ENCODE measurements at places on chromosomes 4 and X. TPM values are rescaled to one million over a fixed set of nuclear protein-coding genes. Genes with fewer than 3 reads are reported as not detected.

GRCh38 chr4:154390324-154390723, 101.3 kb downstream of the DCHS2 start:
- no peaks in the 10 kb centered on the region for H3K27me3 ChIP-seq
- no peak overlapping the region for H3K4me3 ChIP-seq
- H3K4me1 ChIP-seq = no peaks in the 10 kb centered on the region
- no peak for DNase-seq

DNA sequence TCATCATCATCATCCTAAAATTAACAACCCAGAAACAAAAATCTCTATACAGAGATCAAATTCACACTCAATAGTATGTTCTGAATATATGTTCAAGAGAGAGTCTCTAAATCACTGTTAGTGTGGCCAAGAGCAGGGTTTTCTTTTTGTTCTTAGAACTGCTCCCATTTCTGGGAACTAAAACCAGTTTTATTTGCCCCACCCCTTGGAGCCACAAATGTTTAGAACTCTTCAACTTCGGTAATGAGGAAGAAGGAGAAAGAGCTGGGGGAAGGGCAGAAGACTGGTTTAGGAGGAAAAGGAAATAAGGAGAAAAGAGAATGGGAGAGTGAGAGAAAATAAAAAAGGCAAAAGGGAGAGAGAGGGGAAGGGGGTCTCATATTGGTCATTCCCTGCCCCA, 32.3 kb downstream of the CYBB start:
- no peaks in the 10 kb centered on the region for H3K36me3 ChIP-seq
- no peak overlapping the region for H3K27ac ChIP-seq
- no peaks in the 10 kb centered on the region for H3K27me3 ChIP-seq
- no peak for DNase-seq
- no peak overlapping the region for H3K4me3 ChIP-seq

- H3K27ac ChIP-seq = no peak overlapping the region
- no peak for DNase-seq
- no peaks in the 10 kb centered on the region for H3K4me1 ChIP-seq
- H3K36me3 ChIP-seq = no peaks in the 10 kb centered on the region
These were observed 394.6 kb upstream of the FGF13 start for GRCh38 chrX:139106069-139106468.

DNA sequence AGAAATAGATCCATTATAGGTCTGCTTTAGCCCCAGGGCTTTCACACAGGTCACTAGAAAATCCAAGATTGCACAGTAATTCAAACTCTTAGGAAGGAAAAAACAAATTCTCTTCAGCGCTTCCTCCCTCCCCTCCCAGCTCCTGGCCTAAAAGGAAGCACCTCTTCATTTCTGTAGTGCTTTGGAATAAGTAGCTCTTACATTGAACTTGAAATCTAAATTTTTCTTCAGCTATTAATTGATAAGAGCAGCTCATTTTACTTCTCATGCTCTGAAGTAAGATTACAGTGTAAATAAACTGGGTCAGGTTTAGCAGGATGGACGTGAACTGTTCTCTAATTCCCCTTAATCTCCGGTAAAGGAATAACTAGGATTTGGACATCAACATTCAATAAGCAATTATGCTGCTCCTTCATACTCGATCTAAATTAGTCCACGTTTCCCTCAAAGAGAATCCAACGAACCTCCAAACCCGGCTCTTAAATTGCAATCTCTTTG, 10.9 kb upstream of the SEL1L3 start:
- H3K27ac ChIP-seq = no peak overlapping the region
- no peaks in the 10 kb centered on the region for H3K36me3 ChIP-seq
- H3K27me3 ChIP-seq = no peaks in the 10 kb centered on the region

DNA sequence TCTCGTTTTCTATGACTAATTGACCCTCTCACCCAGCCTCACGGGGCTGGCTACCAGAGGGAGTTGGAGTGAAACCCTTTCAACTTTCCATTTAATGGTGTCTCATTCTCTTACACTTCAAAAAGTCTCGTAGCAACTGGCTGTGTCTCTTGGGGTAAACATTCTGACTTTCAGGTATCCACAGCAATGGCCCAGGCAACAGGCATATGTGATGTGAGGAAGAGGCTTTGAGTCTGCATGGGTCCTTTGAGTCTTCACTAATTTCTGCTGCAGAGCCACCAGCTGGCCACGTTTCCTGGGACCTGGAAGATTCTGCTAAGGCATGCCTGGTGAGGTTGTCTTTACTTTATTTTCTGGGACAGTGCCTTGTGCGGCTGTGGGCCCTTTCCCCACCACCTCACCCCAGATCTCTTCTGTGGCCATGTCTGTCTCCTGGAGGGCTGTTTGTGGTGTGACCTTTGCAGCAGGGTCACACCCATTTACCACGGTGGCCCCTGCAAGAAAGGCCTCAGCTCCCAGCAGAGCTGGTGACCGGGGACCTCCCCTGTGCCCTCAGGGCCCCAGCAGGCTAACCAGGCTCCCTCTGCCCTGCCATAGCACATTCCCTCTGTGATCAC, 112.5 kb upstream of the FRG1 start:
- H3K27ac ChIP-seq = no peak overlapping the region
- H3K27me3 ChIP-seq = no peaks in the 10 kb centered on the region
- H3K36me3 ChIP-seq = no peaks in the 10 kb centered on the region
- no peak for DNase-seq

GRCh38 chr4:43136752-43137151, 244.2 kb downstream of the GRXCR1 start:
- H3K4me1 ChIP-seq = no peaks in the 10 kb centered on the region
- no peak for DNase-seq
- no peak overlapping the region for H3K4me3 ChIP-seq
- H3K27me3 ChIP-seq = no peaks in the 10 kb centered on the region
- H3K27ac ChIP-seq = no peak overlapping the region

Gene PLXNB3
- total RNA-seq = 0.57 TPM

GRCh38 chrX:115330498-115331168, 41.1 kb downstream of the LUZP4 start:
- H3K27ac ChIP-seq = no peak overlapping the region
- no peaks in the 10 kb centered on the region for H3K36me3 ChIP-seq
- peak; percentile 12 for DNase-seq
- H3K27me3 ChIP-seq = no peaks in the 10 kb centered on the region
- no peaks in the 10 kb centered on the region for H3K4me1 ChIP-seq

GRCh38 chr4:160848901-160849760, 1314.7 kb downstream of the FSTL5 start:
- H3K36me3 ChIP-seq = no peaks in the 10 kb centered on the region
- no peaks in the 10 kb centered on the region for H3K27me3 ChIP-seq
- no peak overlapping the region for H3K4me3 ChIP-seq
- no peak for DNase-seq

DNA sequence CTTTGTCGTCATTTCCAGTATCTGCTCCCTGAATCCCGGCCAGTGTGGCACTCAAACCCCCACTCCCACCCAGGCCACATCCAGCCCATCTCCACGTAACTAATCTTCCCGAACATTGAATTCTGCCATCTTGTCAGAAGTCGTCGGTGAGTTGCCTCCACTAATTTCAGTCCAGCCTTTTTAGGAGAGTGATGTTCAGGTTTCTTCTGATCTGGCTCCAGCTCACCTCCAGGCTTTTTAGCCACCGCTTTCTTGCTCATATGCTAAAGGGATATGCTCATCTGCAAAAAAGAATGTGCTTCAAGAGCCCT, 1.3 kb downstream of the TMEM165 start:
- H3K36me3 ChIP-seq = peaks cover 8% of the 10 kb centered on the region
- DNase-seq = no peak
- no peaks in the 10 kb centered on the region for H3K27me3 ChIP-seq
- peak overlapping the region; percentile 72 for H3K4me3 ChIP-seq
- H3K4me1 ChIP-seq = peaks cover 42% of the 10 kb centered on the region

DNA sequence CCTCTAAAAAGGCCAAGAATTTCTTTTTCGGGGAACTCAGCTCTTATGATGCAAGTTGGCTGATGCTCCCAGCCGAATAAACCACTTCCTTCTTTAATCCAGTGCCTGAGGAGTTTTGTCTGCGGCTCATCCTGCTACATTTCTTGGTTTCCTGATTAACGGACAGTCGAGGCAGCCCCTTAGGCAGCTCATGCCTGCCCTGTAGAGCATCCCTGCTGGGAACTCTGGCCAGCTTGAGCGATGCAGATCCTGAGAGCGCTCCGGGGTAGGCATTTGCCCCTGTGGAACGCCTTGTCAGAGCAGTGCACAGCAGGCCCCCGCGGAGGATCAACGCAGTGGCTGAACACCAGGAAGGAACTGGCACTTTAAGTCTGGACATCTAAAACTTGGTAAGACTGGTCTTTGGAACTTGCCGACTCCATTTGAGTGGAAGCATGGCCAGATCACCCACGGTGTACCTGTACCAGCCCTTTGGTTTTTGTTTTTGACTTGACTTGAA, 3.1 kb downstream of the CT45A10 start:
- H3K36me3 ChIP-seq = no peaks in the 10 kb centered on the region
- no peaks in the 10 kb centered on the region for H3K4me1 ChIP-seq
- no peak for DNase-seq
- H3K4me3 ChIP-seq = no peak overlapping the region
- no peaks in the 10 kb centered on the region for H3K27me3 ChIP-seq
- H3K27ac ChIP-seq = no peak overlapping the region

DNA sequence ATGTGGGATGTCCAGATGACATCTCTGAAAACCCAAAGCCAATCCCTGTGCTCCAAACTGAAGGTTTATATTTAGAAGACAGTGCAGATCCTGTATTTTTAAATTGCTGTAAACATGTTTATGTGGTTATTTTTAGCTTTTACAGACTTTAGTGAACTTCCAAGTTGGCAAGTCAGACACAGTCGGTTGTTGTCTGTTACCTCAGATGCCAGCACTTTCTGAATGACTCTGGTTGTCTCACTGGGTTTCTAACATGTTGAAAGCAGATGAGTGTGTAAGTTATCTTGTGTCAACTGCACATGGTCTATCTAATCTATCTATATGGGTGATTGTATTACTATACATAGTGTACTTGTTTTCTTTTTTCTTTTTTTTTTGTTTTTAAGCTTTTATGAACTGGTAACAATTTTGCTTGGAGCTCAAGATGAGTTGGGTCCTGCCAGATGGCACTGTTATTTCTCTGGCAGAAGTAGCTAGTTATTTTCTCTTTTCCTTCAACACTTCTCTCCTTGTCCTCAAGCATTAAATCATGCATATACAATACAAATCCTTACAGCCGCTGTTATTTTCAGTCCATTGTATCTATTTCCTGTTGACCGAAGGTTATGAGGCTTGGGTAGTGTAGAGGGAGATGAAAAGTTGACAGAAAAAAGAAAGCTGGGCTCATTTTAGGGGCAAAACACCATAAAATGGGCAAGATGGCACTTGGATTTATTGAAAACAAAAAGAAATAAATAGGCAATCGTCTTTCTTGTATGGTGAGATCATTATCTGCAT, 66.3 kb downstream of the GAB1 start:
- H3K36me3 ChIP-seq = no peaks in the 10 kb centered on the region
- no peak for DNase-seq
- peaks cover 3% of the 10 kb centered on the region for H3K4me1 ChIP-seq
- H3K27me3 ChIP-seq = no peaks in the 10 kb centered on the region
- no peak overlapping the region for H3K4me3 ChIP-seq
- H3K27ac ChIP-seq = no peak overlapping the region

DNA sequence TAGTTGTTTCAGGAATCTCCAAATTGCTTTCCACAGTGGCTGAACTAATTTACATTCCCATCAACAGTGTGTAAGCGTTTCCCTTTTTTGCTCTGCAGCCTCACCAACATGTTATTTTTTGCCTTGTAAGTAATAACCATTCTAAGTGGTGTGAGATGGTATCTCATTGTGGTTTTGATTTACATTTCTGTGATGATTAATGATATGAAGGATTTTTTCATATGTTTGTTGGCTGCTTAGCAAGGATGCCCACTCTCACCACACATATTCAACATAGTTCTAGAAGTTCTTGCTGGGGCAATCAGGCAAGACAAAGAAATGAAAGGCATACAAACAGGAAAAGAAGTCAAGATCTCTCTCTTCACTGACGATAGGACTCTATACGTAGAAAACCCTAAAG, 472.4 kb downstream of the ZNF674 start:
- no peak overlapping the region for H3K27ac ChIP-seq
- H3K4me1 ChIP-seq = no peaks in the 10 kb centered on the region
- no peak overlapping the region for H3K4me3 ChIP-seq
- no peaks in the 10 kb centered on the region for H3K36me3 ChIP-seq

GRCh38 chr4:58274553-58274952, 1164.4 kb upstream of the IGFBP7 start:
- no peak overlapping the region for H3K4me3 ChIP-seq
- no peak overlapping the region for H3K27ac ChIP-seq
- no peaks in the 10 kb centered on the region for H3K36me3 ChIP-seq
- no peak for DNase-seq
- H3K4me1 ChIP-seq = no peaks in the 10 kb centered on the region

DNA sequence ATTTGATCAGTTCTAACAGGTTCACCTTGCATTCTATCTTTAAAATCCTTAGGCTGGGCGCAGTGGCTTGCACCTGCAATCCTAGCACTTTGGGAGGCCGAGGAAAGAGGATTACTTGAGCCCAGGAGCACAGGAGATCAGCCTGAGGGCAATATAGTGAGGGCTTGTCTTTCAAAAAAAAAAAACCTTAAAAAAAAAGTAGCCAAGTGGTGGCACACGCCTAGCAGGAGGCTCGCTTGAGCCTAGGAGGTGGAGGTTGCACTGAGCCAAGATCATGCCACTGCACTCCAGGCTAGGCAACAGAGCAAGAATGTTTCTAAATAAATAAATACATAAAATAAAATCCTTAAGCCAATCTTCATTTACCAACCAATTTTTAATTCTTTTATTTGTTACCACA, 75.6 kb downstream of the PRSS12 start:
- no peak for DNase-seq
- no peaks in the 10 kb centered on the region for H3K36me3 ChIP-seq
- no peak overlapping the region for H3K4me3 ChIP-seq
- H3K27ac ChIP-seq = no peak overlapping the region
- H3K27me3 ChIP-seq = no peaks in the 10 kb centered on the region
- peaks cover 24% of the 10 kb centered on the region for H3K4me1 ChIP-seq

DNA sequence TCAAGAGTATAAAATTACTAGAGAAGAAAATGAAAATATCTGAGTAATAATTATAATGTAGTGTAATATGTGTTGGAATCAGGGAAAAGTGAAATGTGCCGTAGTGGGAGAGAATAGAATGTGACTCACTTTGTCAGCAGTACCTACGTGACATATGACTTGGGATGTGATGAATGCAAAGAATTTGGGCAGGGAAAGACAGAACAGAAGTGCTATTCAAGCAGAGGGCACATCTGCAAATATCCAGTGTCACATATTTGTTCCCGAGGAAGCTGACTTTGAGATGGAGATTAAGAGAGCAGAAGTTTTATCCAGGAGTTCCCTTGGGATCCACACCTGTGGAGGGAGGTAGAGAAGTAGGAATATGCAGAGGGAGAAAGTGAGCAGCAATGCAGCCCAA, 69.3 kb upstream of the HS3ST1 start:
- no peaks in the 10 kb centered on the region for H3K27me3 ChIP-seq
- no peaks in the 10 kb centered on the region for H3K36me3 ChIP-seq
- no peak overlapping the region for H3K27ac ChIP-seq
- DNase-seq = no peak

Measured in CD8-positive, alpha-beta memory T cell (primary cell).